ENCODE measurements at places on chromosomes 6 and 20.

GRCh38 chr6:124078169-124078568 lies 274.5 kb downstream of the NKAIN2 start:
- DNase-seq = no peak

GRCh38 chr20:22382742-22383141 lies 201.6 kb downstream of the FOXA2 start:
- DNase-seq = no peak

DNA sequence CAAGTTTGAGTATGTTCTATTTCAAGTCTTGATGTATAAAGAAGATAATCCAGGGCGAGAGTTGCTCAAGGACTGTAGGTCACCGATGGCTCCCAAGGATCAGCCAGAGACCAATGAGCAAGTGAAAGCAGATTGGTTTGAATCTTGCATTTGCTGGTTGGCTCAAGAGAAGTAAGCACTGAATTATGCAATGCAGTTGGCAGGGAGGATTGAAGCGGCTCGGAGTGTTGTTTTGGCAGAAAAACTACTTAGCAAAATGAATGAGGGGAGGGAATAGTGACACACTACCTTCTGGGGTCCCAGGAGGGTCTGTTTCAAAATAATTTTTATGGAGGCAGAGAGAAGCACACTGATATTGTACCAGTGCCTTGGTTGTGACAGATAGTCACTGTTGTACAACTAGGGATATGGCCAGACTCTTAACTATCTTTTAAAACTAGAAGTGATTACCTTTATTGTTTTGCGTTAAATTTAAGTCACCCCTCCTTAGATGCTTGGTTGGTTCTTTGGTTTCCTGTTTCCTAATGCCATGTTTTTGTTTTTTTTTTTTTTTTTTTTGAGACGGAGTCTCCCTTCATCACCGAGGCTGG lies 15.7 kb downstream of the SASH1 start:
- no peak for DNase-seq

- peak; percentile 20 for DNase-seq
These were observed 59.2 kb downstream of the RBM38 start for GRCh38 chr20:57450419-57450818.

DNA sequence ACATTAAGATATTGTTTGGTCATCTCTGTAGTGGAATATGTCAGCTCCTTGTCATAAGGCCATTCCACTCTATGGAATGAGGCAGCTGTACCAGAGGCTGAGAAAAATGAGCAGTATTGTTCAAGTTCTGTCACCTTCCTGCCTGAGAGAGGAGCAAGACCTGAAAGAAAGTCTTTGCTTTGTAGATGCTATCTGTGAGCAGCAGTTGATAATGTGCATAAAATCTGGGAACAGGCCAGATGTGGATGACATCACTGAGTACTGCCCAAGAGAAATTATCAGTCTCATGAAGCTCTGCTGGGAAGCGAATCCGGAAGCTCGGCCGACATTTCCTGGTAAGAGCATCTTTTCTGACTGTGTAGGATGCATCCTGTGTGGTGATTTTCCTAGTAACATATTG lies 16.8 kb downstream of the RIPK1 start:
- no peak for DNase-seq

DNA sequence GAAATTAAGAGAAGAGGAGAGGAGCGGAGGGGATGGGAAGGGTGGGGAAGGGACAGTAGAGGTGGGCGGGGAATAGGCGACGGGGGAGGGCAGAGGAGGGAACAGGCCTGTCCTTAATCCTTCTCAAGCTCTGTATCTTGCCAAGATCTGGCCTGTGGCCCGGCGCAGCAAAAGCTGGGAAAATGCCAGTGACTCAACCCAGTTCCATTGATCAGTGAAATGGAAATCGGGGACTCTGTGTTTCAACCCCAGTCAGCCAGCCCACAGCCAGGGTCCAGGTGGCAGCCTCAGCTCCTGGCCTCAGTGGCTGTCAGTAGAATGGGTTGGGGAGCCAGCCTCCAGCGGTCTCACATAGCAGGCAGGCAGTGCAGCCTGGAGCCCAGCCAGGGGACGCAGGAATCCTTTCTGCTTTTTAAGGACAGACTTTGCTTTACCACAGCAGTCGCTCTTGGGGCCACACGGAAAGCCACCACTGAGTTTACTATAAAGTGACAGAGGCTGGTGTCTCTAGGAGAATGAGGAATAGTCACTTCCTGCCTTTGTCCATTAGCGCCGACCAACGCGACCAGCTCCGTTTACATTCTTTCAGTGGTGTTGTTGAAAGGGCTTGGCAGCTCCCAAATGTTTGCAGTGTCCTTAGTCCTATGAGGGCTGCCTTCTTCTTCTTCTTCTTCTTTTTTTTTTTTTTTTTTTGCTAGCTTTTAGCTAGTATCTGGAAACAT lies 128.0 kb downstream of the RIN2 start:
- DNase-seq = no peak

DNA sequence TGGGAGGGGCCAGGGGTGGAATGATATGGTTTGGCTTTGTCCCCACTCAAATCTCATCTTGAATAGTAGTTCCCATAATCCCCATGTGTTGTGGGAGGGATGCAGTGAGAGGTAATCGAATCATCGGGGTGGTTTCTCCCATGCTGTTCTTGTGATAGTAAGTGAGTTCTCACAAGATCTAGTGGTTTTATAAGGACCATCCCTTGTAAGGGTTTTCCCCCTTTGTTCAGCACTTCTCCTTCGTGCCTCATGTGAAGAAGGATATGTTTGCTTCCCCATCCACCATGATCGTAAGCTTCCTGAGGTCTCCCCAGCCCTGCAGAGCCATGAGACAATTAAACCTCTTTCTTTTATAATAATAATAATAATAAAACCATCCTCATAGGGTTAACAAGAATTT lies 88.8 kb upstream of the PRND start:
- DNase-seq = no peak

DNA sequence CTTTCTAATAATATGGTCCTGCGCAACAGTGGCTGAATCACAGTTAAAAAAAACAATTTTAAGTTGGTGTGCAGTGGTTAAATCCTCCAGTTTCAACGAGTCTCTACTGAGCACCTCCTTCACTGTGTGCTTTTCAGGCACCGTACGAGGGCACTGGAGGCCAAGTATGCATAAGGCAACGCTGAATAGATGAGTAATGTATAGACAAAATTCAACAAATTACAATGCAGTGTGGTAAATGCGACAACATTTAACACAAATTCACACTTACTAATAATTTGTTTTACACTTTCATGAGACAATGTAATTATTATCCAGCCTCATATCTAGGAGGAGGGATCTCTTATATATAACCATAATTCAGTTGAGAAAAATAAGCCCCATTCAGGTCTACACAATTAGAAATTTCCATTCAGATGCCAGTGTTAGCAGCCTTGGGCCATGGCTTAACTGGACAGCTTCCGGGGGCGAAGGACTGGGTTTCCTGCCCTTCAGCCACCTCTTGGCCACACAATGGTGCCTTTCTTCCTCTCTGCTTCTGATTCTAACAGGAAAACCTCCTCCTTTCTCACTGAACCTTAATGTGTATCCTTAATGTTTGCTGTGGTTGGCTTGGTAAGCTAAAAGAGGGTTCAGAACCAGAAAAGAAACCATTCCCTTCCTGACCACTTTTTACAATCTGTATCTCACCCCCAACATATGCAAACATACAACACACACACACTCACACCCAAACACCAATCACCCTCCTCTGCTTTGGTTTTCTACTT lies 51.9 kb downstream of the B4GALT5 start:
- DNase-seq = no peak

- DNase-seq = peak; percentile 70
These were observed 7.3 kb downstream of the DNTTIP1 start for GRCh38 chr20:45798935-45799642.

- no peak for DNase-seq
These were observed 46.6 kb downstream of the VTA1 start for GRCh38 chr6:142193621-142194020.

- DNase-seq = no peak
These were observed 83.6 kb downstream of the TMEM170B start for GRCh38 chr6:11621119-11621518.

DNA sequence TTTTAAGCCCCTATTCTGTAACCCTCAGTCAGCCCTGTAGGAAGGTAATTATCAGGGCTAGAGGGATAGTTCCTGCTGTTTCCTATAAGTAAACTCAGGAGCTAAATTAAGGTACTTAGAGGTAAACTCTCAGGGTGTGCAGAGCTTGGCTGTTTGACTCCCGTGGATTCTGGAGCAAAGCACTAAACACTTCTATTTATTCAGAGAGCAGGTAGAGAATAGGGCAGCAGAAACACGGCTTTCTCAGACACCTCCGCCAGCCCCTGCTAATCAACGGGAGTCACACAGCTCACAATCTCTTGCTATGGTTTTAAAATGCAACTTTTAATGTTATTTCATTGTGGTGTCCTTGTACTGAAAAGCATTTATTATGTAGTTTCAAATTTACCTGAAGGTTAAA lies 21.8 kb downstream of the PRKN start:
- DNase-seq = no peak

- no peak for DNase-seq
These were observed 35.4 kb upstream of the PIM1 start for GRCh38 chr6:37134396-37135191.

GRCh38 chr6:38011937-38012336 lies 192.4 kb downstream of the ZFAND3 start:
- DNase-seq = no peak

- DNase-seq = no peak
These were observed 36.6 kb upstream of the CARMIL1 start for GRCh38 chr6:25242567-25242966.

- no peak for DNase-seq
These were observed 197.3 kb upstream of the PROKR2 start for GRCh38 chr20:5513975-5514516.

Measured in stimulated activated naive CD8-positive, alpha-beta T cell treated with anti-CD3 and anti-CD28 coated beads, Interleukin-15, Interleukin-2, amounts not matched to agents 100 U/mL and 50 U/mL, for 24 hours (primary cell).